ENCODE measurements at places on chromosomes 13 and 19.
A peak's percentile ranks its signal among the peaks of the same experiment; 100 is the strongest.

- H3K27ac ChIP-seq, result no peak overlapping the region
- no peak for DNase-seq
- H3K4me1 ChIP-seq, result no peaks in the 10 kb centered on the region
- peaks cover 6% of the 10 kb centered on the region for H3K27me3 ChIP-seq
- no peaks in the 10 kb centered on the region for H3K36me3 ChIP-seq
Observed at GRCh38 chr13:32555613-32556012, 17.0 kb upstream of the N4BP2L2 start.

DNA sequence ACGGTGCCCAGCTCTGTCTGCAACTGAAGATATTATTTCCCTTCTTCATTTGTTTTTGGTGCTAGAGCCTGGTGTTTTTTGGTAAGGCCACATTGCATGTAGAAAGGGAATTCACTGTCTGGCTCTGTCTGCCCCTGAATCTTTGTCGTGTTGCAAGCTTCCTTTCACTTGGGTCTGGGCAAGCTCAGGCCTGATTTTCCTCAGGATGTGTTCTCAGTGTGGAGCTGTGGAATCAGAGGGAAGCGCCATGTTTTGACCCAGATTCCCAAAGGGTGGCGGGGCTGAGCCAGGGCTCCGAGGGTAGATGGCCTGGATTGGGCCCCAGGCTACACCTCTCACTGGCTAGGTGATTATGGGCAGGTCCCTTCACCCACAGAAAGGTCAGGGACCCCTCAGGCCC lies 8.6 kb downstream of the PRKCSH start:
- DNase-seq, result no peak
- no peak overlapping the region for H3K27ac ChIP-seq
- peaks cover 24% of the 10 kb centered on the region for H3K36me3 ChIP-seq
- H3K27me3 ChIP-seq, result no peaks in the 10 kb centered on the region

DNA sequence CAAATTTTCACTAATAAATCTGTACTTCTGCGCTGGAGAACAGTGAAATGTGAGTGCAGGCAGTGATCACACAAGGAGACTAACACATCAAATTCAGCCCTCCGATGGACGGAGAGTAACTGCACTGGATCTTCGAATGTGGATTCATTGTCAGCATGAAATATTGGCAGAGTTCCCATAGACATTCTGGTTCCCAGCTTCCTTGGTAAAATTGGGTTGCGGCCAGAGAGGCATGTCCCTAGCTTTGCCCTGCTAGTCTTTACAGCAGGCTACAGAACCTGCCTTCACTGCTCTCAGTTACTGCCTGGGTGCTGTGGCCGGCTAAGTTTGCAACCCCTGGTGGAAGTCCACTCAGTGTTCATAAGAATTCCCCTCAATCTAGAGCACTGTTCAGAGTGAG lies 32.3 kb upstream of the UQCRFS1 start:
- DNase-seq, result no peak
- H3K4me1 ChIP-seq, result no peaks in the 10 kb centered on the region
- H3K27me3 ChIP-seq, result peaks cover 24% of the 10 kb centered on the region
- H3K36me3 ChIP-seq, result no peaks in the 10 kb centered on the region

DNA sequence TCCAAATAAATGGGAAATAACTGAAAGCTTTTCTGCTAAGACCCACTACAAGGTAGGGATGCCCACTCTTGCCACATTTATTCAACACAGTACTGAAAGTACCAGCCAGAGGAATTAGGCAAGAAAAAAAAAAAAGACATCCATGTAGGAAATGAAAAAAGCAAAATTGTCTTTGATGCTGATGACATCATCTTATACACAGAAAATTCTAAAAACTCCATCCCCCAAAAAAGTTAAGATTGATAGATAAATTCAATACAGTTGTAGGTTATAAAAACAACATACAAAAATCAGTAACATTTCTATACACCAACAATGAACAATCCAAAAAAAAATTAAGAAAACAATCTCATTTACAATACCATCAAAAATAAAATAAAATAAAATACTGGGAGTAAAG lies 330.4 kb downstream of the RBM26 start:
- no peak overlapping the region for H3K27ac ChIP-seq
- no peak for DNase-seq
- no peaks in the 10 kb centered on the region for H3K36me3 ChIP-seq
- peaks cover 8% of the 10 kb centered on the region for H3K27me3 ChIP-seq
- no peaks in the 10 kb centered on the region for H3K4me1 ChIP-seq

DNA sequence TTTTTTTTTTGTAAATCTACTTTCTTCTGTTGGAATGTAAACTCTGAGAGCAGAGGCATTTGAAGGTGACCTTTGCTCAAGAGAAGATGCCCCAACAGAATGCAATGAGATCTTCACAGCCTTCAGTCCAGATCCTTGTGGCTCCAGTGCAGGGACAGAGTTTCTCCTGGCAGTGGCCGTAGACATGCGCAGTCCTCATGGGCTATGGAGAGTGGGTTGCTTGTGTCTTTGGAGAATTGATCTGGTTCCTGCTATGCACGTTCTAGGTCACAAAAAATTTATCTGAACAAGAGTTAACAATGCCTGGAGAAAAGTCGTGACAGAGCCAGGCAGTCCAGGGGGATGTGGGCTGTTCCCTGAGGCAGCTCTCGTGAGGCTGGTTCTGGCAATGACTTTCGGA lies 30.1 kb downstream of the TMEM255B start:
- no peaks in the 10 kb centered on the region for H3K36me3 ChIP-seq
- peaks cover 4% of the 10 kb centered on the region for H3K4me1 ChIP-seq
- no peak overlapping the region for H3K27ac ChIP-seq
- no peak for DNase-seq
- H3K4me3 ChIP-seq, result no peak overlapping the region

- no peak overlapping the region for H3K27ac ChIP-seq
- no peaks in the 10 kb centered on the region for H3K4me1 ChIP-seq
- H3K27me3 ChIP-seq, result no peaks in the 10 kb centered on the region
- peaks cover 34% of the 10 kb centered on the region for H3K36me3 ChIP-seq
- no peak overlapping the region for H3K4me3 ChIP-seq
- DNase-seq, result no peak
Observed at GRCh38 chr13:112813552-112813951, 123.7 kb downstream of the ATP11A start.

DNA sequence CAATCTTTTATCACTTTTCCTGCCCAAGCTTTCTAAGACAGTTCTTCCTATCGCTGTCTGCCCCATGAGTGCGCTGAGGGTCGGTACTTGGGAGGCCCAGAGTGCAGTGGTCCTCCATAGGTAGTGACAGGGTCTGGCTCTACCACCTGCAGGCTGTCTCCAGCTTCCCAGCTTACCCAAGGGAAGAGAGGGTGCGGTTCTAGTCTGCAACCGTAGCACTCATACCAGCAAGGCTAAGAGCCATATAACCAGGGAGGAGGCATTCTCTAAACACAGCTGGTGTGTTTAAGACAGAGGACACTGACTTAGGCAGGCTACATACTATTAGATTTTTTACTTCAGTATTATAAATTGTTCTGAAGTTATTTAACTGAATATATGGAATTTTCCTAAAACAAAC lies 8.2 kb downstream of the PROZ start:
- no peak for DNase-seq
- H3K36me3 ChIP-seq, result peaks cover 29% of the 10 kb centered on the region
- peaks cover 4% of the 10 kb centered on the region for H3K27me3 ChIP-seq

DNA sequence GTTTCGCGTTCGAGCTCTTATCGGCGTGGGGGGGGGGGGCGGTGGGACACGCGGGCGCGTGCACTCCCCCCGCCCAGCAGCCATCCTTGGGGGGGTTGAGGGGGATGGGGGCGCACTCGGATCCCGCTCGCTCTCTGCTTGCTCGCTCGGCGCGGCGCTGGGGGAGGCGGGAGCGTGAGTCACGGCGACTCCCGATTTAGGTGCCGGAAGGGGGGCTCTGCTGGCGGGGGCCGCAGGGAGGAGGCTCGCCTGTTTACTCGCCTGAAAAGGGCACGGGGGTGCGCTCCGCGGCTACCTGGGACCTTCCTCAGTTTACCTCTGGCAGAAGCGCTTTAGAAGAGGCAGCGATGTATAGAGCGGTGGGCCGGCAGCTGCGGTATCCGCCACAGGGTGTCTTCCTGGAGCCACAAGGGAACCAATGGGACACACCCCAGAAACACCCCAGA lies 1.1 kb upstream of the PDE4A start:
- H3K4me3 ChIP-seq, result peak overlapping the region; percentile 86
- H3K36me3 ChIP-seq, result peaks cover 6% of the 10 kb centered on the region
- H3K4me1 ChIP-seq, result peaks cover 68% of the 10 kb centered on the region
- H3K27ac ChIP-seq, result peak overlapping the region; percentile 90
- H3K27me3 ChIP-seq, result peaks cover 50% of the 10 kb centered on the region

DNA sequence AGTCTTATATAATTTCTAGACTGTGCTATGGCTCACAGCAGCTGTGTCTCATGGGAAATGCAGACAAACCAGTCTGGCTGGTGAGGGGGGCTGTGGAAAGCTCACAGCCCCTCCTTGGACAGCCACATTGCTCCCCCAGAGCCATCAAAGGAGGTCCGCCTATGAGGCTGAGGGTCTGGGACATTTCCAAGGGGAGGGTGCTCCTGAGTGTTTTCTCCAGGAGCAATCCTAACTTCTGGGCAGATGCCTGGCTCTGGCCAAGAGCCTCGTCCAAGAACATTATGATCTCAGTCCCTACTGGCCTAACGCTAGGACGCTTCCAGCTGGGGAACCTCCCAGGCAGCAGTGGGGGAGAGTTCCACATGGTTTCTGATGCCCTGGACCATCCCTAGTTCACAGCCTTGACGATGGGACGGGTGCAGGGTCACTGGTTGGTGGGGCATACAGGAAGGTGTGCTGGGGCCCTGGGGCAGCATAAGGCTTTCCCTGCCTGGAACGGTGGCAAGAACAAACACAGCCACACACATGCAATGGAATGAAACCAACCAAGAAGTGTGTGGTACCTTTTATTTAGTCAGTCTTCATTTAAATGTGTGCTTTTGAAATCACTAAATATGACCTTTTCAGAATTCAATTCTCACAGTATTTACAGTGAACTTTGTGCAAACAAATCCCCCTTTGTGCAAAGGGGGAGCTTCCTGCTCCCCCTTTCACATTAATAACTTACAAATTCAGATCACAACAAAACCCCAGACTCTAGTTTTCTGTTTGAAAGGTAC lies 60.6 kb downstream of the CDADC1 start:
- no peak for DNase-seq
- H3K27ac ChIP-seq, result no peak overlapping the region
- H3K4me3 ChIP-seq, result no peak overlapping the region
- H3K27me3 ChIP-seq, result no peaks in the 10 kb centered on the region
- H3K36me3 ChIP-seq, result no peaks in the 10 kb centered on the region

DNA sequence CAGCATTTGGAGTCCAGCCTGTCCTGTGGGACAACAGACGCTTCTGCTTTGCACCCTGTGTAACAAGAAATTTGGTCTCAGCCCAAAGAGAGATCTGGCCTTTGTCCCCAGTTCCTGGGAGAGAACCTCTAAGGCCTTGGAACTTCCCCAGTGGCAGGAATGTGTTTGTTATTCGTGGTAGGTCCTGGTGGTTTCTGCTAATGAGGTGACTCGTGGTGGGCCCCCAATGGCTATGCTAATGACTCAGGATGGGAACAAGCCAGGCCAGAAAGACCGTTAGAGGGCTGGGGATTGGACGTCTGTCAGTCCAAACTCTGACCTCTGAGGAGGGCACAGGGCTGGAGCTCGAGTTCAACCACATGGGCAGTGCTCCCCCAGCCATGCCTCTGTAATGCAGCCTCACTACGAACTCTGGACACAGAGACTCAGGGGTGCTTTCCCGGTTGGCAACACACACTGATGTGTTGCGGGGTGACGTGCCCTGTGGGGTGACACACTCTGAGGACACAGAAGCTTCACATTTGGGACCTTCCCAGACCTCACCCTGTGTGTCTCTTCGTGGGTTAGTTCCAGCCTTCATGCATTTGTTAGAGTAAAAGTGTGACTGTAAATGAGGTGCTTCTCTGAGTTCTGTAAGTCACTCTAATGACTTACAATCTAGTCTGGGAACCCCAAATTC lies 38.9 kb downstream of the TEX29 start:
- H3K4me3 ChIP-seq, result no peak overlapping the region
- peaks cover 3% of the 10 kb centered on the region for H3K27me3 ChIP-seq
- peaks cover 4% of the 10 kb centered on the region for H3K4me1 ChIP-seq
- no peaks in the 10 kb centered on the region for H3K36me3 ChIP-seq
- DNase-seq, result no peak

DNA sequence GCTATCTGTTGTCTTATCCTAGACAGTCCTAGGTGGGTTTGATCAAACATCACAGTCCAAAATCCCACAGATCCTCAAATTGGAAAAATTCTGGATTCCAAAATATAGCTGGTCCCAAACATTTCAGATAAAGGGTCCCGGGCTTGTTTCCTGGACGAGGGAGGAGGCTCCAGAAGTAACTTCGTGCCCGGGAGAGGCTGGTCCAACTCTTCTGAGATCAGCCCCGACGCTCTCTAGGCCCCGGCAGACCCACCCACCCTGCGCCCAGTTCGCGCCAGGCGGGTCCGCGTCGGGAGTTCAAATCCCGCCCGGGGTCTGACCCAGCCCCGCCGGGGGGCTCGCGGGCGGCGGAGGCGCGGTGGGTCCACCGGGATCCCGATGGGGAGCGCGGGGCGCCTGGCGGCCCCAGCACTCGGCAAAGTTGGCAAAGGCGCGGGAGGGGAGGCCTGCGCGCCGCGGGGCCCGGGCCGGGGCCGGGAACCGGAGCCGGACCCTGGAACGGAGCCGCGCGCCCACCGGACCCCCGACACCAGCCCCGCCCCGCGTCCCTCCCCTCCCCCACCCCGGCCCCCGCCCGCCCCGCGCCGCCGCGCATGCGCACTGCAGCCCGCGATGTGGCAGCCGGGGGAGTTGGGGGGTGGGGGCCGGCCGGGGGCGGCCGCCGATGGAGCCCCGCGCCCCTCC lies 513 bp downstream of the MIER2 start:
- H3K36me3 ChIP-seq, result peaks cover 23% of the 10 kb centered on the region
- H3K27ac ChIP-seq, result peak overlapping the region; percentile 95
- H3K27me3 ChIP-seq, result peaks cover 14% of the 10 kb centered on the region

- no peak overlapping the region for H3K4me3 ChIP-seq
- H3K27me3 ChIP-seq, result no peaks in the 10 kb centered on the region
- no peaks in the 10 kb centered on the region for H3K4me1 ChIP-seq
- DNase-seq, result no peak
Observed at GRCh38 chr13:62137629-62138405, 722.2 kb upstream of the PCDH20 start.

DNA sequence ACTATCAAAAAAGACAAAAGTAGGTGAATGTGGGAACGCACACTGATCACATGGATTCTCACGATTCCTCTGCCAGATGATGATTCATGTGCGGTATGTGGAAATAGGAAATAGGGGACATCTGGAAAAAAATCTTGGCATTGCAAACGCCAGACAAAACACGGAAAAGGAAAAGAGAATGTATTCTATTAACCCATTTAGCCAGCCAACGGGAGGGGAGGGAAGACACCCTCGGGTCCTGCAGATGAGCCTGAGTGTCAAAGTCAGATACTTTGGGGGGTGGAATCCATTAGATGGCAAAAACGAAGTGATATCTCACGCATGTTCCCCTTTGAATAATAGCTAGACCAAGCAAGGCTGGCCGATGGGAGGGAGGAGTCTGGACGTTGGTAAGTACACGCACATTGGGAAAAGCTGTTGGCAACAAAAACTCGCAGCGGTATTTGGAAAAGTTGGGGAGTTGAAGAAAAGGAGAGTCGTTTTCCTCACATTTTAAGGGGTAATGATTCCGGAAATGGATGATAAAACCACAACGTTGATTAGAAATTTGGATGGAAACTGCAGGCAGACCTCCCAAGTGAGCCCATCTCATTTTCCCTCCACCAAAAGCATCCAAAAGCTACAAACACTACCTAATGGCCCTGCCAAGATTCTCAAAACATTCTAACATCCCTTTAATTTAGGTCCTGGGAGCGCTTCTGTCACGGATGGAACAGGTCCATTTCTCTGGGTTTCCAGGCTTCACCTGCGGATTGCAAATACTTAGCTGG lies 73.6 kb downstream of the COL4A1 start:
- H3K27me3 ChIP-seq, result peaks cover 27% of the 10 kb centered on the region
- no peak overlapping the region for H3K27ac ChIP-seq
- H3K4me3 ChIP-seq, result no peak overlapping the region
- H3K4me1 ChIP-seq, result no peaks in the 10 kb centered on the region
- no peaks in the 10 kb centered on the region for H3K36me3 ChIP-seq
- DNase-seq, result no peak
